ENCODE measurements at places on chromosomes 5 and 9. TPM values are rescaled to one million over a fixed set of nuclear protein-coding genes. Genes with fewer than 3 reads are reported as not detected.

Gene GLT6D1
- total RNA-seq, result not detected

Gene LCN9
- total RNA-seq, result not detected

Gene DAPK1
- 28.2 TPM for total RNA-seq

Gene MATR3
- 152 TPM for total RNA-seq

Gene PRDM9
- not detected for total RNA-seq

Gene OTULINL
- total RNA-seq, result 0.26 TPM

Gene PTGS1
- 1.8 TPM for total RNA-seq

All from dermis microvascular lymphatic vessel endothelial cell (primary cell).